ENCODE measurements at places on chromosomes 16 and 17. TPM values are rescaled to one million over a fixed set of nuclear protein-coding genes. Genes with fewer than 3 reads are reported as not detected.

GRCh38 chr17:56165072-56165641, 11.9 kb downstream of the ANKFN1 start:
- no peak for DNase-seq
- H3K4me1 ChIP-seq = no peaks in the 10 kb centered on the region
- no peak overlapping the region for H3K4me3 ChIP-seq

DNA sequence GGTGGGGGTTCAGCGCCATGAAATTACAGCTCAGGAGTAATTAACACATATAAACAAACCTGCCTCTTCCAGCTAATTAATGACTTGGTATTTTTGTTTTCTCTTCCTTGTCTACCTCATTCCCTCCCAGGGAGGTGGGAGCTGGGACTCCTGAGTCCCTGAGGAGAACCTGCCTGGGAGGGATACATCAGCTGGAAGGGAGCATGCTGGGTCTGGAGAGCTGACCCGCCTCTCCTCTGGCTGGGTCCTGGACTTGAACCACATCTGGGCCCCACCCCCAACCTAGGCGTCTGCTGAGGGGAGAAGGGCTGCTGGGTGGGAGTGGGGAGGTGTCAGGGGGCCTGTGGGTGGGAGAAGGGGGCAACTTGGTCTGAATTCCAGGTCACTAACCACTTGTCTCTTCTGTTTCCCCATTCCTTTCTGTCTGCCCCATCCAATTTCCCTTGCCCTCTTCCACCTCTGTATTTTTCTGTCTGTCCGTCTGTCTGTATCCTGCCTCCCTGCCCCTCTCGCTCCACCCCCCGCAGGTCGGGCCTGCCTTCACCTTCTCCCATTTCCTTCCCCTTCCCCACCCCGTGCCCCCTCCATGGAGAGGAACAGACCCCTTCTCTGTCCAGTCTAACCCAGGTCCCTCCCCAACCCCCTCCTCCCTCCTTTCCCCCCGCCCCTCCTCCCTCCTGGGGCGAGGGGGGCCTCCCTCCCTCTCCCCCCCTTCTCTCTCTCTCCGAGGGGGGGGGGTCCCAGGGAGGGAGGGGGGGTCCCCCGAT, at the start of gene NLGN2:
TSS of gene NLGN2 (plus strand) at position 361 of the 767 bp plus-strand sequence. CDS start 411 bp downstream, outside the sequence.
- H3K4me1 ChIP-seq = peaks cover 12% of the 10 kb centered on the region

DNA sequence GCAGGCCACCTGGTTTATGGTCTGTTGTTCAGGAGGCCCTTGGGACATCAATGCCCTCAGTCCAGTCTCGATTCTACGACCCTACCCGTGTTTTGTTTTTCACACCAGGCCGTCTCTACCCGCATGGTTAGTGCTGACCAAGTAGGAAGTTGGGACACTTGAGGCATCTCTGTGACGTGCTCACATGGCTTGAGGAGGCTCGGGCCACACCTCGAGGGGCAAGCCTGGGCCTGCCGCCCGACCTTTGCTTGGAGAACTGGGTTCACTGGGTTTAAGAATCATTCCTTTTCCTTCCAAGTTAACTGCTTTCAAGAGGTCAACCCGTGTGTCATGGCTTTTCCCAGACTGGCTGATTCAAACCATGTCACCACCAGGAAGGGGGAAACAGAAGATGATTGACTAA, 86.8 kb downstream of the CMIP start:
- H3K4me3 ChIP-seq = no peak overlapping the region
- H3K27me3 ChIP-seq = no peaks in the 10 kb centered on the region
- no peak overlapping the region for H3K27ac ChIP-seq
- no peak for DNase-seq
- H3K4me1 ChIP-seq = peaks cover 40% of the 10 kb centered on the region

DNA sequence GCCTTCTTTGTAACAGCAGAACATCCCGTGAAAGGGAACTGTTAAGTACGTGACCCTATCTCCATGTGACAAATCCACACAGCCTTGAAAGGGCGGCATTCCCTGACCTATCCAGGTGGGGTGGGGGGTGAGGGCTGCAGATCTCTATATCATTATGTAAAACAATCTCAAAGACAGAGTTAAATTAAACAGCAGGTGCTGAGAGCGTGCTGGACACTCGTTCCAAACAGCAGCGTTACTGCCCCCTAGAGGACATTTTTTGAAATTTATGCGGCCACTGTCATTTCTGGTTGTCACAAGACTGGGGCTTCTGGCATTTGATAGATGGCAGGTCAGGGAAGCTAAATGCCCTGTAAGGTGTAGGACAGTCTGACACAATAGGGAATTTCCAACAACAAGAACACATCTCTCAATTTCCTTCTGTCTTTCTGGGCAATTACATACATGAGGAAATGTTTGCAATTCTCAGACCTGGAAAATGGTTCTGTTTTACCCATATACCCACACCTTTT, 6.7 kb upstream of the SLC25A39 start:
- no peak overlapping the region for H3K4me3 ChIP-seq
- peaks cover 2% of the 10 kb centered on the region for H3K27me3 ChIP-seq
- no peak for DNase-seq
- H3K27ac ChIP-seq = no peak overlapping the region

DNA sequence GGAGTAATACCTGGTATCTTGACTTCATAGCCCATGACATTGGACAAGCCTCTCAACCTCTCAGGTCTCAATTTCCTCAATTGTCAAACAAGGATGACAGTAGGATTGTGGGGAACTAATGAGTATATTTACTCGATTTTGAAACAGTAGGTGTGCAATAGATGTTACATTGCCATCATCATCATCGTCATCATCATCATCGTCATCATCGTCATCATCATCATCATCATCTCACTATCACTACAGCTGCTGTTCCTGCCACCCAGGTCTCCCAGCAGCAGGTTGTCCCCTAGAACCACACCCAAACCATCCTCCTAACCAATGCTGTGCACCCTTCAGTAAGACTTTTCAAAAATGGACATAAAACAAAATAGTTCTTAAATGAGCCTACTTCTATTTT, 24.8 kb upstream of the CDRT4 start:
- no peak overlapping the region for H3K27ac ChIP-seq
- H3K27me3 ChIP-seq = no peaks in the 10 kb centered on the region

Gene HS3ST3B1
- total RNA-seq = 10.0 TPM

- H3K27me3 ChIP-seq = no peaks in the 10 kb centered on the region
- no peaks in the 10 kb centered on the region for H3K36me3 ChIP-seq
- DNase-seq = no peak
- H3K4me3 ChIP-seq = no peak overlapping the region
- H3K4me1 ChIP-seq = no peaks in the 10 kb centered on the region
Observed at GRCh38 chr17:71085238-71086033, 916.1 kb downstream of the KCNJ2 start.

GRCh38 chr16:74202009-74202408, 94.6 kb upstream of the PSMD7 start:
- H3K4me1 ChIP-seq = no peaks in the 10 kb centered on the region
- H3K4me3 ChIP-seq = no peak overlapping the region
- H3K27me3 ChIP-seq = no peaks in the 10 kb centered on the region
- H3K27ac ChIP-seq = no peak overlapping the region
- DNase-seq = no peak

Gene MAPT
- total RNA-seq = 0.69 TPM

DNA sequence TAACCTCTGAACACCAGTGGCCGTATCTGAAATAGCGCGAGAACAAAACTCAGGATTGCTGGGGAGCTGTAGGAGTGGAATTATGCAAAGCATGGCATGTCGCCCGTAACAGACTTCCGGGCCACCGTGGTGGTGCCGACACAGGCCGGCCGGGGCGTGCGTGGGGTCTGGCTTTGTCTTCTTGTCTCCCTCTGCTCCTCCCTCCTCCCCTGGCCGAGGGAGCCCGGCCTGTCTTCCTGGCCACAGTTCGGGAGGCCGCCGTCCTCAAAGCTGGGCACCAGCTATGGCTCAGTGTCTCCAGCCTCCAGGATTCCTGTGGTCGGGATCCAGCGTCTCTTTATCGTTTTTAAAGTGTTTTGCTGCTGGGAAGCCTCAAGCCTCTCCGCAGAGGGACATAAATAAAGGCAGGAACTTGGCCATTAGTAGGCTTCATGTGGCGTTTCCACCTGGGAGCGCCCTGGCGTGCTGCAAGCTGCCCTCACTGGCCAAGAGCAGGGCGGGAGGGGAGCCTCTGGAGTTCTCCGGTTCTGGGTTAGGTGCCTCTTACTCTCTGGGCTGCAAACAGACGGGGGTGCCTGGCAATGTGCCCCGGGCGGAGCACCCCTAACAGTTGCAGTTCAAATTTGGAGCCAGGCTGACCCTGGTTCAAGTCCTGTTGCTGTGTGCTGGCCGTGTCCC, 22.0 kb upstream of the NPTX1 start:
- H3K27me3 ChIP-seq = peaks cover 22% of the 10 kb centered on the region
- no peaks in the 10 kb centered on the region for H3K36me3 ChIP-seq
- DNase-seq = no peak
- no peak overlapping the region for H3K4me3 ChIP-seq
- H3K4me1 ChIP-seq = peaks cover 10% of the 10 kb centered on the region

DNA sequence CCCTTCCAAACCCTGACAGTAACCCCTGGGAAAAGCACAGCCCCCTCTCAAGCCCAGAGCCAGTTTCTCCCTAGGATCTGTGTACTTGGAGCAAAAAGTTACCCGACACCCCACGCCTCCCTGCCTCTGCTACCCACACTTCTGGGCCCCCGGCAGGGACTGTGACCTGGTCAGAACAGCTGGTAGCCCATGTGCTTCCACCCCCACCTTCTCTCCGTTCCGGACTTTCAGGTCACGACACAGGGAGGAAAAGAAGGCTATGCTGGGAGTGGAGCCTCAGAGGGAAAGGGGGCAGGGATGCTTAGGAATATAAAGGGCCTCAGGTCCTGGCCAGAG, 6.4 kb downstream of the PPY start:
- peaks cover 4% of the 10 kb centered on the region for H3K4me1 ChIP-seq
- no peak overlapping the region for H3K27ac ChIP-seq
- H3K4me3 ChIP-seq = no peak overlapping the region

Gene AURKB
- total RNA-seq = 152 TPM

Gene CHST6
- not detected for total RNA-seq

Gene STAC2
- not detected for total RNA-seq

Gene TVP23A
- not detected for total RNA-seq

- peak overlapping the region; percentile 56 for H3K27ac ChIP-seq
- H3K4me3 ChIP-seq = peak overlapping the region; percentile 81
- H3K27me3 ChIP-seq = peaks cover 36% of the 10 kb centered on the region
- DNase-seq = no peak
Observed at GRCh38 chr17:4500191-4500571, 1.5 kb downstream of the SPNS2 start.

GRCh38 chr16:60648290-60648689, 1387.9 kb downstream of the CDH8 start:
- H3K4me1 ChIP-seq = no peaks in the 10 kb centered on the region
- no peaks in the 10 kb centered on the region for H3K36me3 ChIP-seq
- H3K27ac ChIP-seq = no peak overlapping the region
- DNase-seq = no peak

DNA sequence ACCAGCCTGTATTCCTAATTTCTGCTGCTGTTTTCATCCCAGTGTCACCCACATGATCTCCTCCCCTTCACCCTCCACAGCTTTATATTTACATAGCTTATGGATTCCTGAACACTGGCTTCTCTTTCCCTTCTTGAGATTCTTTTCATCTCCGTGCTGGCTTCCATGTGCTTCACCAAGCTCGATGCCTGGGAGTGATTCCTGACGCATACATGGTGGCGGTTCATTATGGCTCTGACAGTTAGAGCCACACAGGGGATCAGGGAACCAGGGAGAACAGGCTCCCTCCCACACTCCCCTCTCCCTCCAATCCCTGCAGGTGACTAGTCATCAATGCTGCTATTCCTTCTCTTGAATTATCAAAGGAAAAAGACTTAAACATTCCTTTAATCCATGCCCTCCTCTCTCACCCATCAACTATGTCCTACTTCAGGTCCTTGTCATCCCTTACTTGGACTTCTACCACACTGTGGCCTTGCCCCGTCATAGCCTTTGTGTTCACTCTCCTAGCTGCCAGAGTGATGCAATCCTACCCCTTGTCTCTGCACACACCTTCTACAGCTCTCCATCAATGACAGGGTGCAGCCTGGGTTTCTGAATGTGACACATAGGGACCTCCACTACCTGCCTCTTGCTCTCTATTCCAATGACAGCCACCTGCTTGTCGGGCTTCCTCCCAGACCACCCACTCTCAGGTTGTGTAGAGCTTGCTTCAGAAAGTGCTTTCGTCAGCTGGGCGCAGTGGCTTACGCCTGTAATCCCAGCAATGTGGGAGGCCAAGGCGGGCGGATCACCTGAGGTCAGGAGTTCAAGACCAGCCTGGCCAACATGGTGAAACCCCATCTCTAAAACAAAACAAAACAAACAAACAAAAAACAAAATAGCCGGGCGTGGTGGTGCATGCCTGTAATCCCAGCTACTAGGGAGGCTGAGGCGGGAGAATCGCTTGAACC, 43.6 kb downstream of the MYH13 start:
- no peaks in the 10 kb centered on the region for H3K27me3 ChIP-seq
- no peak overlapping the region for H3K27ac ChIP-seq
- no peak for DNase-seq
- no peaks in the 10 kb centered on the region for H3K36me3 ChIP-seq

- H3K27me3 ChIP-seq = peaks cover 30% of the 10 kb centered on the region
- H3K4me1 ChIP-seq = peaks cover 19% of the 10 kb centered on the region
- DNase-seq = no peak
- H3K36me3 ChIP-seq = no peaks in the 10 kb centered on the region
- no peak overlapping the region for H3K4me3 ChIP-seq
- no peak overlapping the region for H3K27ac ChIP-seq
Observed at GRCh38 chr17:4742629-4743028, 2.9 kb upstream of the CXCL16 start.

Gene HSPB9
- total RNA-seq = 0.31 TPM

Gene IGF2BP1
- total RNA-seq = not detected

GRCh38 chr16:15658149-15658548, 8.1 kb downstream of the NDE1 start:
- no peak for DNase-seq
- no peak overlapping the region for H3K4me3 ChIP-seq
- no peaks in the 10 kb centered on the region for H3K27me3 ChIP-seq
- peaks cover 39% of the 10 kb centered on the region for H3K4me1 ChIP-seq
- peak overlapping the region; percentile 65 for H3K27ac ChIP-seq

- no peaks in the 10 kb centered on the region for H3K4me1 ChIP-seq
- no peaks in the 10 kb centered on the region for H3K27me3 ChIP-seq
- no peak for DNase-seq
- H3K4me3 ChIP-seq = no peak overlapping the region
- no peaks in the 10 kb centered on the region for H3K36me3 ChIP-seq
- H3K27ac ChIP-seq = no peak overlapping the region
Observed at GRCh38 chr16:75227361-75228142, 8.8 kb downstream of the CTRB1 start.

Gene KRT222
- total RNA-seq = not detected

- DNase-seq = peak; percentile 9
- H3K27me3 ChIP-seq = no peaks in the 10 kb centered on the region
- H3K27ac ChIP-seq = no peak overlapping the region
- H3K4me3 ChIP-seq = no peak overlapping the region
- no peaks in the 10 kb centered on the region for H3K4me1 ChIP-seq
- no peaks in the 10 kb centered on the region for H3K36me3 ChIP-seq
Observed at GRCh38 chr17:79979221-79979741, 56.4 kb downstream of the TBC1D16 start.

DNA sequence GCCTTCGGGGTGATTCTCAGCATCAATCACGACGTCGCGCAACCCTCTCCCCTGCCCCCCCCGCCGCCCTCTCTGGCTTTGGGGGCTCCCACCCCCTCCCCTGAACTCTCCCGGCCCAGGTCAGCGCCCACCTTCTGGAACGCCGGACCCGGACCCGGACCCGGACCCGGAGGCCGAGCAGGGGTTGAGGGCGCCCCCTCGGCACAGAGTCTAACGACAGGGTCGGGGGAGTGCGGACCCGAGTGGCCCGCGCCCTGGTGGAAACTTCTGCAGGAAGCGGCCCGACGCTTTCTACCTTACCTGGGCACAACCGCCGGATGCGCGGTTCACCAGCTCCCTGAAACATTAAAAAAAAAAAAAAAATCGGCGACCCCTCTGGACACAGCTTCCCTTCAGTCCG, 16.2 kb downstream of the SALL1 start:
- no peak overlapping the region for H3K27ac ChIP-seq
- peaks cover 27% of the 10 kb centered on the region for H3K27me3 ChIP-seq
- peaks cover 4% of the 10 kb centered on the region for H3K4me1 ChIP-seq
- H3K36me3 ChIP-seq = no peaks in the 10 kb centered on the region
- DNase-seq = no peak

Gene LRRC46
- total RNA-seq = 0.43 TPM
